ENCODE measurements at places on chromosomes 1 and 21.

GRCh38 chr1:2596530-2597333 lies 10.2 kb downstream of the PRXL2B start:
- DNase-seq = no peak

- no peak for DNase-seq
Measured at GRCh38 chr1:111789666-111790316, 34.1 kb downstream of the DDX20 start.

- DNase-seq = no peak
Measured at GRCh38 chr1:29798699-29799566, 562.6 kb downstream of the PTPRU start.

DNA sequence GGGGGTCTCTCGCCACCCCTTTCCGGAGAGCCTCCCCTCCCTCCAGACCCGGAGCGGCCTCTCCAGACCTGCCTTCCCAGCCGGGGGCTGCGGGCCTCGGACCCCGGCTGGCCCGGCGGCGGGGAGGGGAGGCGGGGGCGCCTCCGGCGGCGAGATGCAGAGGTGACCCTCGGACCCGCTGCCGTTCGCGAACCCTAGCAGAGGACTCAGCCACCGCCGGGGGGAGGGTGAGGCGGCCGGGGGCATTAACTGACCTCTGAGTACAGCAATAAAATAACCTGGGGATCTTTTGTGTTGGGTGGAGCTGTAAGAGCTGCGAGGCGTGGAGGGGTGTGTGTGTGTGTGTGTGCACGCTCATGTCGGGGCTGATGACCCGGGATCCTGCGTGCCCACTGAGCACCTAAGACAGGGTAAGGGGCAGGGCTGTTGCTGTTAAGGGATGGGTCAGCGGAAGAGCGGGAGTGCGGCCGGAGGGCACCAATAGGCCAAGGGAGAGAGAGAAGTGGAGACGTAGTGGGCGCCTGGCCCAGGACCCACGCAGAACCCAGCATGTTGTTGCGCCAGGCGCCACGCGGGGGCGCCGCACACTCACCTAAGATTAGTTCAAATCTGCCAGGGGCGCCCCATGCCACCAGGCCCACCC lies 6.3 kb downstream of the HAPLN2 start:
- DNase-seq = peak; percentile 36
